ENCODE measurements at places on chromosomes 12 and 14.

- DNase-seq, result no peak
Measured at GRCh38 chr12:115922952-115923564, 354.4 kb downstream of the MED13L start.

GRCh38 chr14:58659061-58659460 lies 21.3 kb downstream of the DACT1 start:
- no peak for DNase-seq

- DNase-seq, result no peak
Measured at GRCh38 chr14:79734151-79734550, 477.2 kb downstream of the DIO2 start.

DNA sequence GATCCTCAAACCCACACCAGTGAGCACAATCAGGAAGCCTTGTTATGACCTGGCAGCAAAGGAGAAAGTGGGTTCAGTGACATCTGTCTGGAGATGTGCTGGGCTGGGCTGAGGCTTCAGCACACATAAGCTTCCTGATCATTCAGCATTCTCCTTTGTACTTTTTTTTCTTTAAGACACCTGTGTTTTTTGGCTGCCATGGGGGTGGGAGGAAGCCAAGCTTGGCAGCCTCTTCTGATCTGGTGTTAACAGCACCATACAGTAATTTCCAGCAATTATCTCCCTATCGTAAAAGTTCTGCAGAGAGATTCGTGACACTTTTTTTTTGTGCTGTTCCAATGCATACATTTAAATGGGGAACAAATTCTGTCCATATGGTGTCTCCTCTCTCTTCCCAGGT lies 38.9 kb upstream of the RASSF3 start:
- no peak for DNase-seq

GRCh38 chr14:52314595-52315354 lies 663 bp downstream of the PTGER2 start:
- DNase-seq, result peak; percentile 43

DNA sequence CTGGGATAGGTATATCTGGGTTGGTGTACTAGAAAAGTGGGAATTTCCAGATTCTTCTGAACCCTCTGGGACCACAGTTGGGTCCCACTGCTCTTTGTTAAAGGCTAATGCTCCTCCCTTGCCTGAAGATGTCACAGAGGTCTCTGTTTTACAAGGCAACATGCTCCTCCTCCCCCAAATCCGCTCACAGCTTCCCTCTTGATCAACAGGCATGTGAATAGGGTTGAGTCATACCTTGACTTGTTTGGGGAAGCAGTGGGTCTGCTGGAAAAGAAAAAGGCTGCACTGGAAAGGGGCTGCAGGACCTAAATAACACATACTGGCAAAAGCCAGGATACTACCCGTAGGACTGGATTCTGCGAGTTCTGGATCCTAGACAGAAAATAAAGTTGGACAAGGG lies 165.4 kb upstream of the TMEM260 start:
- DNase-seq, result no peak

DNA sequence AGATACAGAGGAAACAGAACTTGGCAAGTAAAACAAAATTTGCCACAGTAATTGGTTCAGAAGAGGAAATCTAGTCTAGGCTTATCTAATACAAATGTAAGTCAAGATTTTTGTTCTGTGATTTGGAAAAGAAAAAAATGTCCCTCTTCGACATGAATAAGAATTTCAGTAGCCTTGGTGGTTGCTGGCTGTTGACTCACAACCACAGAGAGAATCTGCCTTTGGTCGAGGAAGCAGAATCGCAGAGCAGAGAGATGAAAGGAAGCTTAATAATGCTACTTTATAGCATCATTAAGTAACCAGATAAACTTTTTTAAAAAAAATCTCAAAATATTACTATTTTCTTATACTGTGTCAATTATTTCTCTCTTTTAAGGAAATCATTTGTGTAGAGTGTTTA lies 1096.6 kb downstream of the FLRT2 start:
- DNase-seq, result peak; percentile 7
